ENCODE measurements at places on chromosomes 13 and 19. TPM values are rescaled to one million over a fixed set of nuclear protein-coding genes. Genes with fewer than 3 reads are reported as not detected.

KL gene
- 0.29 TPM for total RNA-seq

ITPKC gene
- 25.7 TPM for total RNA-seq

TEX26 gene
- not detected for total RNA-seq

ZNF98 gene
- not detected for total RNA-seq

IRS2 gene
- 6.6 TPM for total RNA-seq

VSTM1 gene
- total RNA-seq, result not detected

KLF1 gene
- total RNA-seq, result not detected

C19orf67 gene
- total RNA-seq, result not detected

MRPS31 gene
- total RNA-seq, result 13.0 TPM

SPRY2 gene
- total RNA-seq, result 8.0 TPM

SBSN gene
- 1.4 TPM for total RNA-seq

TRPC4 gene
- total RNA-seq, result 4.3 TPM

UQCR11 gene
- total RNA-seq, result 75.0 TPM

C5AR1 gene
- not detected for total RNA-seq

C19orf81 gene
- total RNA-seq, result not detected

ZNF730 gene
- under 0.01 TPM for total RNA-seq

CEACAM8 gene
- total RNA-seq, result not detected
